Amygdala (tissue), 56 donors: ENCODE measurements at places on chromosomes 1 and 21.

- DNase-seq = no peak
Observed at GRCh38 chr1:235586992-235587391, 62.6 kb downstream of the GNG4 start.

- DNase-seq = no peak
Observed at GRCh38 chr21:27291006-27291405, 324.1 kb upstream of the ADAMTS5 start.

DNA sequence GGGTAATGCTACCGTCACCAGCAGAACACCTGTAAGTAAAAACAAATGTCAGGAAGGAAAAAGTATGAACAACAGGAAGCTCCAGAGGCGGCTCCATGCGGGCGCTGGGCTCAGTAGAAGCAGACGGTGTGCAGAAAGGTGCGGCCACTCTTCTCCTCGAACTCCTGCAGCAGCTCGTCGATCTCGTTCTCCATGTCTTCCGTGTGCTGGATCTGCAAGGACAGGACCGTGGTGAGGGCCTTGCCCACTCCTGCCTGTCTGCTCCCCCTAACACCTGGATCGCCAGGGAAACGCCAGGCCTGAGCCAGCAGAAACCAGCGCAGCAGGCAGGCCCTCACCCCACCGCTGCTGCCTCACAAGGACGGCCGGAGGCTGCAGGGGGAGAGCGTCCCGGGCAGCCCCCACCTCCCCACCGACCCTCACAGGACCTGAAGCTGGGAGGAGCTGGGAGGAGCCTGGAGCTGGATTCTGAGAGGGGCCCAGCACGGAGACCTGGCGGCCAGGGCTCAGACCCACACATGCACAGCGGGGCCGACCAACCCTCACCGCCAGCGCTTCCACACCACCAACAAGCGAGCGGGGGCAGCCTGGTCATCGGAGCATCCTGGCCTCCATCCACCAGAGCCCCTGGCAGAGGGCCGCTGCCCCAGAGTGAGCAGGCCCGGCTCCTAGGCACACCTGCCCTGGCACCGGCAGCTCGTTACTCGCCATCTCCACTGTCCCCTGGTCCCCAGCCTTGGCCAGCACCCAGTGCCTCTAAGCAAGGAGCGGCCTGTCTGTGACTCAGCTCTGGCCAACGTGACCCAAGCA is 1.7 kb upstream of the TMEM240 start:
- DNase-seq = no peak

DNA sequence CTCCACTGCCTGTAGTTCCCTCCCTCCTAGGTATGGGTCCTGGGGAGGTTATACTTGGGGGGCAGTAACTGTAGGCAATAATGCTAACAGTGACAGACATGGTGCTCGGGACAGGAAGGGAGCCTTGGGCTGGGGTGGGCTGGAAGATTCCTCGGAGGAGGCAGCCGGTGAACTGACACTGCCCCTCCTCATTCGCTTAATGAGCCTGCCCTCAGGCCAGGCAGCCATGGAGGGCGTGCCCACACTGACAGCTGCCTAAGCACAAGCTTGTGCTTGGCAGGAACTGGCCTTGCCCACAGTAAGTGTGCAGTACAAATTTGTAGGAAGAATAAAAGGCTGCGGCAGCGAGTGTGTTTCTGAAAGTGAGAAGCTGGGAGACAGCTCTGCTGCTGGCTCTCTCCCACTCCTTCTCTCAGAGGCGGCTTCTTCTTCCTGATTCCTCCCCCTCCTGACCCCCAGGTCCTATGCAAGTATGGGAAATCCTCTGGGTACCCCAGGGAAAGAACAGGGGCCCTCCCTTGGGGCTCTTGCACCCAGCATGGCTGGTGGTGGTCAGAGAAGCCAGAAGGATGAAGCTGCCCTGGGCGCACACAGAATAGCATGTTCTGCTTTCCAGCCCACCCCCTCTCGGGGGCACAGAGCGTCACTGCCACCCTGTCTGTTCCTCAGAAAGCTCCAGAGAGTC is 23.6 kb downstream of the OPTC start:
- DNase-seq = no peak

DNA sequence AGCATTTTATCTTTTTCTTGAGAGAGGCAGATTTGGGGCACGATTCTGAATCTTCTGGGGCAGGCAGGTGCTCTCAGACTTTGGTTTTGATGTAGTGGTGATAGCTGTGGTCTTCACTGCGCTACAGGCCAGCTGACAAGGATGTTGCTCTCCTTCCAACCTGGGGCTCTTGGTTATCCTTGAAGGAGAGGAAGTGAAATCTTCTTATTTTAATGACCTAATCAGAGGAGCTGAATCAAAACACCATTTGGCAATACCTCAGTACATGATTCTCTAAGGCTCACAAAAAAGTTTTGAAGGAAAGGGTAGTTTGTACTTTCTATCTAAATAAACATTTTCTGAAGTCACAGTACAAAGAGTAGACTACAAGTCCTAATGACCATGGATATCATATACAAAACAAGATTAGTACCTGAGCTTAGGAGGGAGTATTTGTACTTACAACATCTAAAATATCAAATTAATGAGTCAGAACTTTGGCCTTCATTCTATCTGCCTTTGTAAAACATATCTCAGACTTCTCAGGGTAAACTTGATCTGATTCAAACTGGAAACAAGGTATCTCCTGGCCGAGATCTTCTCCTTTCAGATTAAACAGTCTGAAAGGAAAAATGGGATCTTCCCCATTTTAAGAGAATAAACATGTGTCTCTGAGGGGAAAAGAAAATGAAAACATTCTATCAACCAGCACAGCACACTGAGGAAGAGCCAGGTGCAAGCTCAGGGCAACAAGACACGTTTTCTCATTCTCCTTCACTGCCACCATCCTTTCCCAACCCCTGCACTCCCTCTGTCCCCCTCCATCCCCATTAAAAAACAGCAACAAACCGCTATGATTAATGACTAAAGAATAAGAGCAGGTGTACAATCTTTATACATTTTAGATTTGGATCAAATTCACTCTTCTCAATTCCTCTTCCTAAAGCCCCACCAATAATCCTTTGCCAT is 69.2 kb downstream of the SH3GLB1 start:
- no peak for DNase-seq
